ENCODE measurements at places on chromosomes 16 and 17.

DNA sequence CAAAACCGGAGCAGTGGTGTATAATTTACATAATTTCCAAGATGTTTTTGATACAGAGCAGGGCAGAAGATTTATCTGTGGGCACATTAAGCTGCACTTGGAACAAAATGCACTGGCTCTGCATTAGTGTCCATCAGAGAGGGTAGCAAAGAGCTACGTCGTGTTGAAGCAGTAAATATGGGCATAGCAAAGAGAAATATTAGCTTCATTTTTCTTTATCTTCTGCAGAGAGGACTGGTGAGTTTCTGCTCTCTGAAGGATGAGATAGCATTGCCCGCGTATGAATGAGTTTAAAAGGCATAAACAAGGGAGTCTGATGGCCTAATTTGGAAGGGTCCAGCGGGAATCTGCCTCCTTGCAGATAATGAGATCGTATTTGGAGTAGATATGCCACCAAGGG lies 227.8 kb upstream of the CDH11 start:
- DNase-seq = no peak

DNA sequence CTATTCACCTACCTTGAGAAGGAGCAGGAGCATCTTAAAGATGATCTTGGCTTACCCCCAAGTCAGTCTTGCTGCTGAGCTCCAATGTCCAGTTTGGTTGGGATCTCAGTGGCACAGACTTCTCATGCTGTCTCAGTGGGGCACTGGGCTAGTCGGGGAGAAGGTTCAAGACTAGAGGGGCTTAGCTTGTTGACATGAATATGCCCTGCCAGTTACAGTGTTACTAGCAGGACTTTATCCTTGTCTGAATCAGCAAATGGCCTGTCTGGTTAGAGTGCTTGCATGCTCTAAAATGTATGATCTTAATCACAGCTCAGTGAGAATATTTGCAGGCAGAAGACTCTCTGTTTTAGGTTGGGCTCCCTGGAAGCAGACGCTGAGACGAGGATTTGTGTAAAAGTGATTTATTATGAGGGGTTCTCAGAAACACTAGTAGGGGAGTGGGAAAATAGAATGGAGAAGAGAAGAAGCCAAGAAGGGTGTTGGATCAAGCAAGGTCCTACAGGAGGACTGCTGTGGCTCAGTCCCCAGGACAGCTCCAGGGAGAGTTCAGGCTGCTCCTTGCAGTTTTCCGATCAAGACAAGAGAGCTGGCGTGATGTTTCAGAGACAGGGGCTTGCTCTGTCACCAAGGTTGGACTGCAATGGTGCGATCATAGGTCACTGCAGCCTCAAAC lies 150.4 kb upstream of the HS3ST2 start:
- no peak for DNase-seq

DNA sequence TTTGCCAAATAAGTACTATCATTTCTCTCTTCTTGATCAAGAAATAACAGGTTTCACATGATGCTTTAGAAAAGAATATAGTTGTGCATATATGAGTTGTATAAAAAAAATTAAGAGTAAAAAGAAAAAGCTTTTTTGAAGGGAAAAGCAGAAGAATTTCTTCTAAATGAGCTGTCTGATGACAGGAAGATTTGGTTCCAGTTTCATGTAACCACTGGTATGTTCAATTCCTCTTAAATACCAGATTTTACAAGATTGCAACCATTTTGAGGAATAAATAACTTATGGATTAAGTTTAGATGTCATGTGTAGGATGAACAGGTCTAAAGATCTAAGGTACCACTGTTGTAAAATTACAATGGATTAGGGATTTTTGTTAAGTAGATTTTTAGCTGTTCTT lies 45.0 kb downstream of the VMP1 start:
- no peak for DNase-seq

DNA sequence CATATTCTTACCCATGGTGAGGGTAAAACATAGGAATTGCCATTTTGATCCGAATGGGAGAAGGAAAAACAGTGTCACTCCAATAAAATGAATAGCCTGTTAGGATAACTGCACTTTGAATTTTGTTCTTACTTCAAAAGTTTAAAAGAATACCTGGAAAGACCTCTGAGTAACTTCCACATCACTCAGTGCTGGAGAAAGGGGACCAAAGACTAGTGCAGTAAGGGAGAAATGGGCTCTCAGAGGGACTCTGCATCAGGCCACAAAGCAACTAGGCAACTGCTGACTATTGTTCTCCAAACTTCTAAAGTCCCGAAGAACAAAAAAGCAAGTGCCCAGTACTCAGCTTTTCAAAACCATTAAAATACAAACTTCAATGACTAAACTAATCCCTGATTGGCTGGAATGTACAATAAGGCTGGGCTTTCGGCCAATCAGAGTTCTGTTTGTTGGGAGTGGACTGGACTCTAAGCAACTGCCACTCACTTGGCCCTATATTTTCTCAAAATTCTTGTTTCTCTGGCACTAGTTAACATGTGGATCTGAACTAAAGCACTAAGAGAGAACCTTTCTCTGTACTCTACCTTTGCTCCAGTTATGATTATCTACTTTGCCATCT lies 6.2 kb downstream of the DNAJC7 start:
- no peak for DNase-seq

DNA sequence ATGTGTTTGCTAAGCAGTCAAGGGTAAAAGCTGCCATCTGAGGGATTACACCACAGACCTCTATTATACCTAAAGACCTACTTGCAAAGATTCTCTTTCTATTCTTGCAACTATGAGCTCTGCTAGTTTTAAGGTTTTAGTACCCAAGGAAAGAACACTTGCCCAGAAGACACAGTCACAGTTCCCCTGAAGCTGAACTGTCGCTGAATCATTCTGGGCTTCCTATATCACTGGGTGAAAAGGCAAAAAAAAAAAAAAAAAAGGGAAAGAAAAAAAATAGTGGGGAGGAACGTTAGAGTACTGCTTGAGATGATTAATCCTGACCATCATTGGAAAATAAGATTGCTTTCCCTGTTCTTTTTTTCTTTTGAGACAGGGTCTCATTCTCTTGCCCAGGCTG lies 37.9 kb downstream of the LYRM1 start:
- no peak for DNase-seq

GRCh38 chr17:43019418-43019817 lies 2.8 kb downstream of the VAT1 start:
- no peak for DNase-seq

DNA sequence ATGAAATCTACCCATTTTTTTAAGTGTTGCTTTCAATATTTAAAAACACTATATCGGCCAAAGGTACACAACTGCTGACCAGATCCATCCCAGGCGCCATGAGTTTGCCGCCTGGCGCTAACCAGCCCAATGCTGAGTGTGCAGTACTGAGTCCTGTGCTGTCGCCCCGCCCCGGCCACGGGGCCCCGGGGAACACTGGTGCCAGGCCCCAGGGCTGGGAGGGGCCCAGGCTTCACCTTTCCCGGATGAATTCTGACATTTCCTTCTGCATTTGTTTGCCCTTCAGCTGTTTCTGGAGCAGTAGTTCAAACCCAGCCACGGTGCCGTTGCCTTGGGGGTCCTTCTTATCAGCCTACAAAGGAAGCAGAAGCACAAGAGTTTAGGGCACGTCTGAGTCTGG lies 37.8 kb upstream of the RCVRN start:
- no peak for DNase-seq

GRCh38 chr16:3012246-3012645 lies 477 bp upstream of the CLDN9 start:
- DNase-seq = no peak

GRCh38 chr16:85491058-85491771 lies 121.9 kb upstream of the GSE1 start:
- no peak for DNase-seq

- DNase-seq = no peak
These were observed 2.3 kb downstream of the LCAT start for GRCh38 chr16:67941469-67942199.

DNA sequence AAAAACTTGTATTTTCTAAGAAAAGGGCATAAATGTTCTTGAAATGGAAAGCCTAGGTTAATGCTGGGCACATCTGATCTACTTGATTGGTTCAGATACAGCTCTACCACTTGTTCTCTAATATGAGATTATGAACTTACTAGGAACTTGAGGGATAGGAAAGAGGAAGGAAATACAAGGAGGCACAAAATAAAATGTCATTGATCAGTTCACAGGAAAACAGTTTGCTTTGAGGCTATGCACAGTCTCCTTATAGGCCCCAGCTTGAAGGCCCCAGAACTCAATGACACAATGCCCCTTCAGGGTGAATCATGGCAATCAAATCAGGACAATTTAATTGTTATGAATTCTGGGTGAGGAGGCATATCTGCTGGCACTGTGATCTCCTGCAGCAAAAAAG lies 27.1 kb downstream of the NXPH3 start:
- no peak for DNase-seq

DNA sequence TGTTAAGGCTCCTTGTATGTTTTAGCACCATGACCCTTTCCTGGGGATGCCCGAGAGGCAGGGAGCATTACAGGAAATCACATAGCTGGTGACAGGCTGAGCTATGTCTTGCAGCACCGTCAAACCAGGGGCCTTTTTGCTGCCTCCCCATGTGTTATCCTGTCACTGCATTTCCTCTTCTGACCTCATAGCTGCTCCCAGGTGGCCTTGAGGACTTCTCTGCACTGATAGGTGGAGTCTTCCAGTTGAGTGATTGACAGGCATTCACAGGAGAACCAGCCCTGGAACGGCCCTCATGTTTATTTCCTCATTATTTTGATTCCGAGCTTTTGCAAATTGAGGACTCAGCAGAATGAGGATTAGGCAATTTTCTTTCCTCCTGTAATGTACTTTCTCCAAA lies 349.6 kb downstream of the HAPSTR1 start:
- DNase-seq = no peak

- no peak for DNase-seq
These were observed 191.9 kb upstream of the PIRT start for GRCh38 chr17:11029791-11030190.

DNA sequence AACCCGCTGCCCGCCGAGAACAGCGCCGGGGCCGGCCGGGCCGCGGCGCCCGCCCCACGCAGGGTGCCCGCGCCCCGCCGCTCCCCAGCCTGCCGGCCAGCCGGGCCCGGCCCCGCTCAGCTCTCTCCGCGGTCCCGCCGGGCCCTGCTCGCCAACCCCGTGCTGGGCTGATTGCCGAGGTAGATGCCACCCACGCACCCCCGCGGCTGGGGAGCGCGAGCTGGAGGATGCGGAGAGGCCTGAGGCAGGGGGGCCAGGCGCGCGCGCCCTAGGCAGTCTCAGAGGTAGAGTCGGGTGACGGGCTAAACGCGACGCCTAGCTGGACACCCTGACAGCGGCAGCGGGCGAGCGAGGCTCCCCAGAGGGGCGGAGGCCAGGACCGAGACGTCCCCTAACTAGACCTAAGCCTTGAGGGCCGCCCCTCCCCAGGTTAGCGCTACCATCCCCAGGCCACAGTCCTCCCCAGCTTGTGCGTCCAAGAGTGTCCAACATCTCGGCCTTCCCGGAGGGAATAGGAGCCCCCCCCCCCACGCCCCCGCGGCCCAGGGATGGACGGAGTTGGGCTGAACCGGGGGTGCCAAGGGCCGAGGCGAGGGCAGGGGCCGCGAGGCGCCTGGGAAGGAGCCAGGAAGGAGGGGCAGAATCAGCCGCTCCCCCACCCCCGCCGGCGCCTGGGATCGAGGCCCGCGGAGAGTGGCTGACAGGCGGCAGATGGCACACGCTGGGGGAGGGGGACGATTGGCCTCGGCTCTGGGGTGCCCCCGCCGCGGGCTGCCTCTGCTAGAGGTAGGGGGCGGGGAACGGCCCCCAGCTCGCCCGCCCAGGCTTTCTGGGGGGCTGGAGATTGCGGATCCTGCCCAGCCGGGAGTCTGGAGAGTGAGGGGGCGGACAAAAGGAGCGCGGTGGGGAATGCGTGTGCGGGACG lies 2.5 kb upstream of the ZNF423 start:
- no peak for DNase-seq

GRCh38 chr17:49508866-49509587 lies 13.9 kb downstream of the NGFR start:
- DNase-seq = no peak

- no peak for DNase-seq
These were observed 10.0 kb downstream of the SLC22A31 start for GRCh38 chr16:89190150-89190958.

DNA sequence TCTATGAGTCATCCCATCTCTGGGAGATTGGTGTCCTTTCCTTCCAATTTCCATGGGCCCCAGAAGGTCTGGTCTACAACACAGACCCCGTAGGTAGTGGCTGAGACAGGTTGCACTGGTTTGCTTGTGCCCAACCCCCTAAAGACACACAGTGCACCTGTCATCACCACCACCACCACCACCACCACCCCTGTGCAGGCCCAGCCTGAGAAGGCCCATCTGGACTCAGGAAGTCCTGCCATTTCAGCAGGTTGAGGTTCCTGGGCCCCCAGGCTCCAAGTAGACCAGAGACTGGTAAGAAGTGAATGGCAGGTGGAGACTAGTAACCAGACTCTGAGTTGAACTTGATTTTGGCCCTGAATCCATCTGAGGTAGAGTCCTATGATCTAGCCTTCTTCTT lies 25.9 kb upstream of the PHB1 start:
- no peak for DNase-seq

DNA sequence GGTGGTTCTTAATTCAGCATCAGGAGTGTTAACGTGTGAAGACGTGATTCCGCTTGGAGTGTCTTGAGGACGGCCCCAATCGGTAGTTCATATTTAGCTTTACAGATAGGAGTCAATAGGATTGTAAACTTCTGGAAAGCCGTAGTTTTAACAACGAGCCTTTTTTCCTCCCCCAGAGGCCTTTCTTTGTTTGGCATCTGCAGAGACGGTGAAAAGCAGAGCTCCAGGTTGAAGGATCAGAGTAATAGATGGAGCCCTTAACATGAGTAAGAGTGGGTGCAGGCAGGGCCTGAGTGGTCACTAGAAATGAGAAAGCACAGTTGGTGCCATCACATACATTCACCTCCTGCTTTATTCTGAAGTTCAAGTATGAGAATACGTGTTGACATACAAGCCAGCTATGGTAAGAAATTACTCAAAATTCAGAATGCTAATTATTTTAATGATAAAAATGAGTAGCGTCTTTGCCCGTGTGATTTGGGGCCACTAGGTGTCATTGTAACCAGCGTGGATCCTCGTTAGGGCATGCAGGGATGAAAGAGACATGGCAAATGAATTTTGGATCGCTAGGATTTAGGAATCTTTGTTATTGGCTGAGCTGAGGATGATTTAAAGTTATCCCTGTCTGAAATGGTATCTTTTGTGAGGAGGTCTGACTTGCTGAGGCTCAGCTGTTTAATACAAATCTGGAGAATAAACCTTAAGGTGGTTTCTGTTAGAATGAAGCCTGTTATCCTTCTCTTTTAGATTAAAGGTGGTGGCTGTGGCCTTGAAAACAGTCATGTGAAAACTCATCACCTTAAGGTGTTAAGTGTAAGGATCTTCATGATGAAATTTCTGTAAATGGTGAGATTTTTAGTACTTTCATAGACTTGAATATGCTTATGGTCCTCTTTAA lies 18.6 kb downstream of the PRCD start:
- DNase-seq = no peak

All from NCI-H1930 (cell line).